Right lobe of liver (tissue), 6 donors: ENCODE measurements at places on chromosomes 3 and 15.

DNA sequence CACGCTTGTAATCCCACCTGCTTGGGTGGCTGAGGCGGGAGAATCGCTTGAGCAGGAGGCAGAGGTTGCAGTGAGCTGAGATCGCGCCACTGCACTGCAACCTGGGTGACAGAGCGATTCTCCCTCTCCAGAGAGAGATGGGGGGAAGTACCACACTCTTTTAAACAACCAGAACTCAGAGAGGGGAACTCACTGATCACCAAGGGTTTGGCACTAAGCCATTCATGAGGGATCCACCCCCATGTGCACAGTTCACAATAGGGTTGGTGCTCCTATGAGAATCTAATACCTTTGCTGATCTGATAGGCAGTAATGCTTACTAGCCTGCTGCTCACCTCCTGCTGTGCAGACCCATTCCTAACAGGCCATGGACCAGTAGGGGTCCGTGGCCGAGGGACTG, 51.6 kb downstream of the QTRT2 start:
- DNase-seq = no peak

GRCh38 chr3:156513619-156514018, 41.3 kb downstream of the SSR3 start:
- no peak for DNase-seq

DNA sequence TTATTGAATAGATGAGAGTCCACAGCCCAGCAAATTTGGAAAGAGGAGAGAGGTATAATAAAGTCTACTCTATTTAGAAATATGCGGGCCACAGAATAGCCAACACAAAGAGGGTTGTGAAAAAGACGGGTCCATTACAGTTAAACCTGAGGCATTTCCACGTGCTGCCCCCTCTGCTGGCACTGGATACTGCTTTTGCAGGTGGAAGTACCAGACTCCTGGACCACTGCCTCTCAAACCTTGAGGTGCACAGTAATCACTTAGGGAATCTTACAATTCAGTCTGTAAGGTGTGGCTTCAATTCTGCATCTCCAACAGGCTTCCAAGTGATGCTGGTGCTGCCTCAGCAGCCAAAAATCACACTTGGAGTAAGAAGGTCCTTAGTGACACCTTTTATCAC, 3.0 kb upstream of the TFDP2 start:
- no peak for DNase-seq

- DNase-seq = no peak
These were observed 282.5 kb upstream of the TRIM42 start for GRCh38 chr3:140395134-140396075.

GRCh38 chr3:30309961-30310954, 296.1 kb upstream of the TGFBR2 start:
- no peak for DNase-seq

DNA sequence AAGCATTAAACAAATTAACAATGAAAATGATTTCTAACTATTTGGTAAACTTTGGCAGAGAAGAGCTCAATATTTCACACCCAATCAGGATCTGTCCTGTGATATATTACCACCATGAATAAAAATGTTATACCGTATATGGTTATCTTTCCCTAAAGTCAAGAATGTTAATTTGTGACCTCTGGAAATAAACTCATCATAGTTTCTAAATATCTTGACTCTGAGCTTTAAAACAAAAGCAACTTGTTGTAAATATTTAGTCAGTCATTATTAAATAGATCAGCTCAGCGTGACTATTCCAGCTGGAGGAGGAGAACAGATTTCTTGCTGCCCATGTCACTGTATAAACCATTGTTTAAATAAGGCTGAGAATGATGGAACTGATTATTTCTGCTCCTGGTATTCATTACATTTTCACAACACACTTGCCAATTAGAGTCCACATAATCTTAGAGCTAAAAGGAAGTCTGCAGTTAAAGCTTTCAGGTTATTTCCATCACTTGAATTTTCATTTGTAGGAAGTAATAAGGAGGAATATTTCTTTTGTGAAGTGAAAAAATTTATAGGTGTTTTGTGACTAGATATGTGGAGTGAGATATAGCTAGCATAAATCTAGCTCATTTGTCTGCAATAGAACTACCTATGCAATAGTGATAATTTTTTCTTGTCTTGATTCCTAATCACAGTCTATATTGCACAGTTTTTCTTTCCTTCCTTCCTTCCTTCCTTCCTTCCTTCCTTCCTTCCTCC, 106.5 kb upstream of the P2RY1 start:
- DNase-seq = no peak

- DNase-seq = no peak
These were observed 52.6 kb downstream of the CCK start for GRCh38 chr3:42213417-42213816.

DNA sequence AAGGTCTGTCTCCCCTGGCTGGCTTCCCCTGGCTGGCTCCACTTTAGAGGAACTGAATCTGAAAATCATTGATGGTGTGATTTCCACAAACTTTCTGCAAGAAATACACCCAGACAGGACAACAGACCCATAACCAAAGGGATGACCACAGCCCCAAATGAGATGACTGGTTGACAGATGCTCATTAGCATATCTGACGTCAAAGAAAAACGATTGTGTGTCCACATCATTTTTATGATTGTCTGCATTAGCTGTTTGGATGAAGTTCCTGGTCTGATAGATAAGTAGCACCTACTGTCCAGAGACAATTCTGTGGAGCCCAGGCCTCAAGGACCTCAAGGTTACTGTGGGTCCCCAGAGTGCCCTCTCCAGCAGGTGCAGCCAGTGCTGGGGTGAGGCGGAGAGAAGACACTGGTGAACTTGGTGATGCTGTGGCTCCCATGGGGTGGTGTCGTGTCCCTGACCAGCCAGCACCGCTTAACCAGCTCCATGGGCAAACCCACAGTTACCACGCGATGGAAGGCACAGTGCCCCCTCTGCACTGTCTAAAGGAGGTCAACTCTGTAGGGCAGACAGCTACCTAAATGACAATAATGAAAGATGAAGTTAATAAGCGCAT, 127.4 kb downstream of the NSMCE3 start:
- DNase-seq = no peak

DNA sequence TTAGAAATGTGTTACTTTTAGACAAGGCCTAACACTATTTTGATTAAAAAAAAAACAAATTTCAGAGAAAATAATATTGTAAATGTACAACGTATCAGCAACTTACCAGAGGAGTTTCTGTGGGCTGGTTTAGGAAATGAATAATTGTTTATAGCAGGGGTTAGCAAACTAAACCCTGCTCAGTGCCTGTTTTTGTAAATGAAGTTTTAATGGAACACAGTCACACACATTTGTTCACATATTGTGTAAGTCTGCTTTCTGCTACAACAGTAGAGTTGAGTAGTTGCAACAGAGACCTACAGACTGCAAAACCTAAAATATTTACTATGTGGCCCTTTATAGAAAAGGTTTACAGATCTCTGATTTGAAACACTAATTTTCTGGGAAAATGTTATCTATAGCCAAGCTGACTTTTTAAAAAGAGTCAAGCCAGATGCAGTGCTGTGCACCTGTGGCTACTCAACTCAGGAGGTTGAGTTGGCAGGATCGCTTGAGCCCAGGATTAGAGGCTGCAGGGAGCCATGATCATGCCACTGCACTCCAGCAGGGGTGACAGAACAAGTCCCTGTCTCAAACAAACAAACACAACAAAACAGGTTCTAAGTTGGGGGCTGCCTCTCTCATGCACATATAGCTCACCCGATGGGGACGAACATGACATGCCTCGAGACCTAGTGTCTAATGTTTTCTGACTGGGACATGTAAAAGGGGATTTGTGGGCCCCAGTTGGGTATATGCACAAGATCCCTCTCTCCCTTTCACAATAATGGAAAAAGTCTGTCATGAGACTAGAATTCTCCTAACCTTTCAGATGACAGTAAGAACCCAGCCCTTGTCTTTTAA, 182.5 kb downstream of the TNIK start:
- DNase-seq = no peak

DNA sequence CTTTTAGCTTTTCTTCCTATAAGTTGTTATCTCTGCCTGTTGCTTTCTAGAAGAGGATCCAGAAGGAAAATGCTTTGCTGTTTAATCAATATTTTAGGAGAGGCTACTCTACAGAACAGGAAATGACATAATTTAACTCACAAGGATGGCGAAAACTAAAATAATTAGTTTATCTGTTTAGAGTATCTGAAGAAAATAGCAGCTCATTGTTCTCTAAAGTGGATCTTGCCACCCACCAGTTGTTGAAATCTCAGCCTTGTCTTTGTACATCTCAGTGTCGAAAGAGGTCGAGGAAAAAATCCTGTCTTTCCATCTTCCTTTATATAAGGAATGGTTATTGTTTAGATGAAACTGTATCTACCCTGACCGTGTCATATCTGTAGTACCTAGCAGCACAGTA, 126.6 kb downstream of the ZNF609 start:
- no peak for DNase-seq
